Right atrium auricular region (tissue), 2 donors: ENCODE measurements at places on chromosomes 7 and 10. TPM values are rescaled to one million over a fixed set of nuclear protein-coding genes. Genes with fewer than 3 reads are reported as not detected.

- DNase-seq = no peak
These were observed 102.9 kb downstream of the FOXL3 start for GRCh38 chr7:392822-393221.

DNA sequence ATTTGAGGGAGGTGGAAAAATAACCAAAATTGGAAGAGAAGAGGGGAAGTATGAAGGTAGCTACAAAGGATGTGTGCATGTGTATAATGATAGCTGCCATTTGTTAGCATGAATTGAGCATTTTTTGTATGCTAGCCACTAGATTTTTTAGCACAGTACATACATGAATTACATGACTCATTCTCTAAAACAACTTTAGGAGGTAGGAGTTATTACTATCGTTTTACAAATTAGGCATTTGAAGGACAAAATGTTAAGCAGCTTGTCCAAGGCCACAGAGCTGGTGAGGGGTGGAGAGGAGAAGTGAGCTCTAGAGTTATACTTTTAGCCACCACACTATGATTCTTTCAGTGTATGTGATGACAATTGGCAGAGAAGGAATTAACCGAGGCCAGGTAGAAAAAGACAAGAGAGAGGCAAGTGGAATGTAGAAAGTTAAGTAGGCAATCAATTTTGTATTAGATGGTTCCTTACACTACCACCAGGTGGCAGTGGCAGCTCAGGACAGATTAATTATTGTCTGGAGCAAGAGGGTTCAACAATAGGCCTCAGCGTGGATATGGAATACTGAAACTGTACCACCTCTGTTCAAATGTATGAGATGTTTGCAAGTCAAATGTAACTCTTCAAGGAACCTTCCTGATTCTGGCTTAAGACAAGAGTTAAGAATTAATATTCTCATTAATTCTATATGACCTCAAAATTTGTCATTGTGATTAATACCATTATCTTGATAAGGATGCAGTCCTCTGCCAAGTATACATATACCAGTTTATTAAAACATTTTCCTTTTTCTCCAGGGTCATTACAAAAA lies 128.0 kb downstream of the MBL2 start:
- DNase-seq = no peak

GRCh38 chr7:25913598-25914224 lies 238.3 kb upstream of the NFE2L3 start:
- no peak for DNase-seq

DNA sequence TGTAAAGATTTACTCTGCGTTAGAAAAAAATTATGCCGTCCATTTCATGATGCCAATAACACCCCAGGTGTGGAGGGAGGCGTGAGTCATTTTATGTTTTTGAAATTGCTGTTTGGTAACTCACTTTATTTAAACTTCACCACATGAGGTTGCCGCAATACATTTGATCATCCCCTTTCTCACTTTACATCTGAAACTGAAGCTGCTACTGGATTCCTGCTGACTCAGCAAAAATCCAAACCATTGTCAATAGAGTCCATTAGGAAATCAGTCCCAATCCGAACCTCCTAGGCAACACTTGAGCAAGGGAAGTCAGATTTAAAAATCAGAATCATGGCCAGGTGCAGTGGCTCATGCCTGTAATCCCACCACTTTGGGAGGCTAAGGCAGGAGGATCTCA lies 136.6 kb upstream of the SVIL start:
- DNase-seq = no peak

MLXIPL gene
- 0.41 TPM for total RNA-seq

ARHGEF5 gene
- 4.7 TPM for total RNA-seq

NODAL gene
- total RNA-seq = not detected

GRCh38 chr10:7408291-7409044 lies 2.4 kb downstream of the SFMBT2 start:
- DNase-seq = no peak

GSTO1 gene
- total RNA-seq = 257 TPM

DNA sequence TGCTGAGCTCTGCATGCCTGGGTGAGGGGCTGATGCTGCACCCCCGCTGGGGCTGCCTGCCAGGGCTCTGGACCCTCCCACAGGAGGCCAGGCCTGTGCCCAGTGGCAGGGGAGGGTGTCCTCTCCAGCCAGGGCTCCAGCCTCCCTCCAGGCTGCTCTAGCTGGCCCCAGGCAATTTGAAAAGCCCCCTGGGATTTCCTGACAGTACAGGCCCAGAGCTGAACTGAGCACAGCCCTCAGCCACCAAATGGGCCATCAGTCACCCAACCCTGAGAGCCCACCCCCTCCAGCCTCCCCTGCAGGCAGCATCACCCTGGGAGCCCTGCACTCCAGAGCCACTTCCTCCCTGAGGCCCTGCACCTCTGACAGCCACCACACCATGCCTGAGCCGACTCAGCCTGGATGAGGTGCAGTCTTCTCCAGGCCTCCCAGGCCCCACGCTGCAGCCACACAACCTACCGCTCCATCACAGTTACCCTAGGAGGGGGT lies 101.8 kb upstream of the RET start:
- no peak for DNase-seq

DNA sequence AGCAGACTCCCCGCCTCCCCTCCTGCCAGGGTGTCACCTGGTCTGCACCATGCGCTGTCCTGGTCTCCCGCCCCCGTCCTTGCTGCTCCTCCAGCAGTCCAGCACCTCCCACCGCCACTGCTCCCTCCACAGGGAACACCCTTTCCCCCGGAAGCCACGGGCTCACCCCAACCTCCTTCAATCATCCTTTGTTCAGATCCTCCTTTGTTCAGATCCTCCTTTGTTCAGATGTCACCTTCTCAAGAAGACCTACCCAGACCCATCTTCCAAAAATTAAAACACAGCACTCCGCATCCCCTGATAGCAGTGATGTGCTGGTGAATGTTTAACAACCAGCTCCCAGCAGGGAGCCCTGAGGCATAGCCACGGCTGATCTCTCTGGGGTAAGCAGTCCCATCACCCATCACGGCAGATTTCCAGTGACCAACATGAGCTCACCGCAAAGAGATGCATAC lies 237.7 kb downstream of the USP6NL start:
- no peak for DNase-seq

- DNase-seq = no peak
These were observed at the start of gene KCNIP2 for GRCh38 chr10:101843032-101844021. TSS of gene KCNIP2 (minus strand) at chr10:101843800. CDS start at chr10:101843568, 232 bp downstream.

- no peak for DNase-seq
These were observed 132.1 kb downstream of the CSTF2T start for GRCh38 chr10:51567271-51567670.
